Effector memory CD8-positive, alpha-beta T cell (primary cell): ENCODE measurements at places on chromosomes 13 and 19.

DNA sequence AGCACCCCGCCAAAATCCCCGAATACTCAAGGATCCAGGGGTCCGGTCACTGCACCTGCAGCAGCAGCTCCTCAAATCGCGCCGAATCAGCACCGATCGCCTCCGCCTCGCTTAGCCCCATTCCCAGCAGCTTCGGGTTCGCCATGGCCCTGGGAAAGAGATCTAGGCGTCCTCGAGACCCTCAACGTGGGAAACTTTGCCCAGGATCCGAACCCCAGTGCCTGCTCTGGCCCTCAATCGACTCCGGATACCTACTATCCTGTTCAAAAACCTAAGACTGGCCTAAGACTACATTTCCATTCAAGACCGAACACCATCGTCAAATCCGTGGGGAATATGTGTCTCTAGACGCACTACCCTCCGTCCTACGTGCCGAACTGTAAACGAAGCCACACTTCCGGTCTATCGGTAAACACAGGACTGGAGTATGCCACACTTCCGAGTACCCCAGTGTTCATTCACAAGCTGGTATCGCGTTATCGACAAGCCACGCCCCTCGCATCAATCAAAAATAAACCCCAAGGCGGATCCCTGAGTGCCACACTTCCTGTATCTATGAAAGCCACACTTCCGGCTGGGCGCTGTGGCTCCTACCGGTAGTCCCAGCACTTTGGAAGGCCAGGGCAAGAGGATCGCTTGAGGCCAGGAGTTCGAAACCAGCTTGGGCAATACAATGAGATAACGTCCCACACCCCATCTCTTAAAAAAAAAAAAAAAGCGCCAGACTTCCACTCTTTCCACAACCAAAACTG lies at the start of gene PIH1D1:
Gene PIH1D1, minus strand, starts transcription at position 385 of the 752 bp plus-strand sequence. Its CDS starts 240 bp downstream, at position 145.
- peak; percentile 90 for DNase-seq

GRCh38 chr13:28636069-28636468 lies 22.9 kb upstream of the POMP start:
- no peak for DNase-seq

DNA sequence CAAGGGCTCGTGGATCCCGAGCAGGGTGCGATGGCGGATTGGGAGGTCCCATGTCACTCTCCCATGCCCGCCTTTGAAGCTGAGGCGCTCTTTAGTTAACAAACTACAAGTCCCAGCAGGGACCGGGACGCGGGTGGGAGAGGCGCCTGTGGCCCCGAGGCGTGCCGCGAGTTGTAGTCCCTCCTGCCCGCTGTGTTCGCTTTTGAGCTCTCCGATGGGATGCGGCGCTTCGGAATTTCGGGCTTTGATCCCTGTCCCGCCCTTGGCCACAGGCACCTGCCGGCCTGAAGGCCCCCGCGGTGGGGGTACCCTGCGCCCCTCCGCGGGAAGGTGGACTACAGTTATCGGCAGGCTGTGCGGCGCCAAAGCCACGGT lies 11.0 kb downstream of the CYTH2 start:
- DNase-seq, result no peak

GRCh38 chr13:46620029-46620428 lies 67.1 kb downstream of the LRCH1 start:
- DNase-seq, result no peak

DNA sequence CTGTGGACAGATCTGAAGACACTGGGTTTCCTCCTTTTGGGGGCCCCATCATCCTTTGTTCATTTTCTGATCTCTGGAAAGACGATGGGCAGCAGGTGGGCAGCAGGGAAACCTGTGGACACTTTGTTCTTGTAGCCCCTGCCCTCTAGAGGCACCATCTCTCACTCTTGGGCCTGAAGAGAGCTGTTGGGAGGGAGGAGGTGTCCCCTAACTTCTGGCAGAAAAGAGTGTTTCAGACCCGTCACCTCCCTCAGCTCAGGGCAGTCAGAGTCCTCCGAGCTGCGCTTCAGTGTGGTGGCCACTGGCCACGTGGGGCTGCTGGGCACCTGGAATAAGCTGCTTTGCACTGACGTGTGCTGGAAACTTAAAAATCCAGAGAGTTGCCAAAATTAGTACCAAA lies 26.9 kb upstream of the RNF17 start:
- DNase-seq, result no peak

- DNase-seq, result no peak
Observed at GRCh38 chr13:50085063-50085462, 69.8 kb downstream of the KCNRG start.

GRCh38 chr13:79314652-79315051 lies 91.4 kb downstream of the RBM26 start:
- DNase-seq, result no peak

- no peak for DNase-seq
Observed at GRCh38 chr13:88544836-88545235, 873.7 kb downstream of the SLITRK5 start.

GRCh38 chr13:100176801-100177400 lies 88.0 kb downstream of the PCCA start:
- no peak for DNase-seq

DNA sequence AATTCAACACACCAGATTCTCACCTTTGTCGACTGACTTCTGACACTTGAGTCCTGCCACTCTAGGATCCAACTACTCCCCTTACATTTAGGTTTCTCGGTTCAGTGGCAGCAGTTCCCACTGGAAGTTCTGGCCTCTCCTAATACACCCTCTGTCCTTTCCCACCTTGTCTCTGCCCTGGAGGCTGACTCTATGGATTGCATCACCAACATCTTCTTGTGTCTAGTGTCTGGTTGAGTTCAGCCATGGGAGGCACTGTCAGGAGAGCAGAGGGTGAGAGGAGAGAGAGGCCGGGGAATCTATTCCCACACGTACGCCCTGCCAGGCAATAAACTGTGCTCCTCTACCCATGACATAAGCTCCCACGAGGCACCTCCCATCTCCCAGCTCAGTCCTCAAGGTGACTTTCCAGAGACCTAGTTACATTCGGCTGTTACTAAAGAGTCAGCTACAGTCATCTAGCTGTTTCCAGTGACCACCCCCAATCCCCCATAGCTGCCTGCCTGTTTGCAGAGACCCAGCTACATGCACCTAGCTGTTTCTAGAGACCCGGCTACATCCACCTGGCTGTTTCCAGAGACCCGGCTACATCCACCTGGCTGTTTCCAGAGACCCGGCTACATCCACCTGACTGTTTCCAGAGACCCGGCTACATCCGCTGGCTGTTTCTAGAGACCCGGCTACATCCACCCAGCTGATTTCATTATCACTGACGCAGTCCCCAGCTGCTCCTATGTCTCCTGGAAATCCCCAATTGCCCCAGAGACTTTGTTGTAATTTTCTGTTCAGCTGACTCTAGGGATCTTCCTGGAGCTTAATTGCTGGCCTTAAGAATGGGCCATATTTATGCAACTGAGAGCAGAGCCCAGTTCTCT lies 8.1 kb upstream of the LILRB4 start:
- no peak for DNase-seq

DNA sequence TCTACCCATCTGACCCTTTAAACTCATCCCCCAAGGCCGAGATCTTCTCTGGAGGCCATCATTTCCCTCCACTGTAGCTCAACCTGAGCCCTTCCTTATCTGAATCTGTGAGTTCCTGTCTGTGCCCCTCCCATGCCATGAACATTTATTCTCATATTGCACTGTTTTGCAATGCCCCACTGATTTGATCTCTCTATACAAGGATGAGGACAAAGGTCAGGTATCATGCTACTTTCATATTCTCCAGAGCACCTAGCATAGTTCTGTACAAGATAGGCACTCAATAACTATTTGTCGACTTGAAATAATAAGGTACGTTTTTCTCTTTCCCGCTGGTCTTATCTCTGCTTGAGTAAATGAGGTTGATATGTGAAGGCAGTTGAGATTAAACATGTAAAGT lies 135.5 kb downstream of the KLF5 start:
- DNase-seq, result no peak

- no peak for DNase-seq
Observed at GRCh38 chr13:112735791-112736190, 46.0 kb downstream of the ATP11A start.

- DNase-seq, result no peak
Observed at GRCh38 chr13:91169321-91170050, 178.0 kb upstream of the MIR17HG start.

GRCh38 chr19:4701557-4701956 lies 22.1 kb downstream of the DPP9 start:
- DNase-seq, result no peak

GRCh38 chr19:14582894-14583340 lies at the start of gene CLEC17A:
Gene CLEC17A (plus strand): TSS chr19:14583084. CDS start chr19:14583161, 77 bp downstream.
- DNase-seq, result no peak
